ENCODE measurements at places on chromosomes 2 and 18.

DNA sequence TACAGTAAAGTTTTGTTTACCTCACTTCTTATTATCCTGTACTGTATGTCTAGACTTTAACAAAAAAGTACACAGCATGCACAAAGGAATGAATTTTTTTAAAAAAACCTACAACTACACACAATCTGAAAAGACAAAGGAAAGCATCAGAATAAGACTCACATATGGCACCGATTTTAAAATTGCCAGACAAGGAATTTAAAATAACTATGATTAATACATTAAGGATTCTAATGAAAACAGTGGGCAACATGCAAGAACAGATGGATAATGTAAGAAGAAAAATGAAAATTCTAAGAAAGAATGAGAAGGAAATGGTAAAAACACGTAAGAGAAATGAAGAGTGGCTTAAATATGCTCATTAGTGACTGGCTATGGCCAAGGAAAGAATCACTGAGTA is 638.2 kb downstream of the FBXO15 start:
- no peak for DNase-seq

- no peak for DNase-seq
These were observed 151.9 kb upstream of the SKOR2 start for GRCh38 chr18:47403317-47403716.

DNA sequence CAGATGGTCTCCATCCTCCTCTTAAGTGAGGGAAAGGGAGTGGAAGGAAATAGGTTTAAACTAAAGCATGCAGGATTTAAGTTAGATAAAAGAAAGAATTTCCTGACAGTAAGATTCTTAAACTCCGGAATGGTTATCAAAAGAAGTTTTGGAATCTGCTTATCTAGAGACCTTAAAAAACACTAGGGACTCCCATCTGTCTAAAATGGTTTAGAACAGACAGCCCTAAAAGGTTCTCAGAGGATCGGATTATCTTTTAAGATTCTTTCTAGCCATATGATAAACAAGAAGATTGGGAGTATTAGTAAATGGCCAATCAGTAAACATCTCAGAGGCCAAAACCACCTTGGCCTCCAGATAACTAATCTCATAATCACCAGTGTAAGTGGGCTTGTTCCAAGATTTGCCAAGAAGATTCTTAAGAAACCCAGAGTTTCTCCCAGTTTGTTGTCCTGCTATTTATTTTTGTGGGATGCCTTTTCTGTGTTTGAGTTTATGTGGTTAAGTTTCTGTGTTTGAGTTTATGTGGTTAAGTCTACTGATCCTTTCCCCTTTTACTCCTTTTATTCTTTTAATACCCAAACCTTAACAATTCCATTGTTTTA is 314.9 kb upstream of the NRP2 start:
- DNase-seq = no peak

- no peak for DNase-seq
These were observed 323.1 kb downstream of the KCNJ3 start for GRCh38 chr2:155021618-155022017.

- peak; percentile 75 for DNase-seq
These were observed at the start of gene SIX3 for GRCh38 chr2:44941551-44942234. Gene SIX3, plus strand, starts transcription at chr2:44941702. Its CDS starts 403 bp downstream, at chr2:44942105.

DNA sequence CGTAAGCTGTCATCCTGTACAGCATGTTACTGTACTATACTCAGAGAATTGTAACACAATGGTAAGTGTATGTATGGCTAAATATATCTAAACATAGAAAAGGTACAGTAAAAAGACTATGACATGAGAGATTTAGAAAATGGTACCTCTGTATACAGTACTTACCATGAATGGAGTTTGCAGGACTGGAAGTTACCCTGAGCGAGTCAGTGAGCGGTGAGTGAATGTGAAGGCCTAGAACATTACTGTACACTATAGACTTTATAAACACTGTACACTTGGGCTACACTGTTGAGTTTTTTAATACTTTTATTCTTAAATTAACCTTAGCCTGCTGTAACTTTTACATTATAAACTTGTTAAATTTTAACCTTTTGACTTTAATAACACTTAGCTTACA is 1.5 kb downstream of the DDX18 start:
- no peak for DNase-seq

DNA sequence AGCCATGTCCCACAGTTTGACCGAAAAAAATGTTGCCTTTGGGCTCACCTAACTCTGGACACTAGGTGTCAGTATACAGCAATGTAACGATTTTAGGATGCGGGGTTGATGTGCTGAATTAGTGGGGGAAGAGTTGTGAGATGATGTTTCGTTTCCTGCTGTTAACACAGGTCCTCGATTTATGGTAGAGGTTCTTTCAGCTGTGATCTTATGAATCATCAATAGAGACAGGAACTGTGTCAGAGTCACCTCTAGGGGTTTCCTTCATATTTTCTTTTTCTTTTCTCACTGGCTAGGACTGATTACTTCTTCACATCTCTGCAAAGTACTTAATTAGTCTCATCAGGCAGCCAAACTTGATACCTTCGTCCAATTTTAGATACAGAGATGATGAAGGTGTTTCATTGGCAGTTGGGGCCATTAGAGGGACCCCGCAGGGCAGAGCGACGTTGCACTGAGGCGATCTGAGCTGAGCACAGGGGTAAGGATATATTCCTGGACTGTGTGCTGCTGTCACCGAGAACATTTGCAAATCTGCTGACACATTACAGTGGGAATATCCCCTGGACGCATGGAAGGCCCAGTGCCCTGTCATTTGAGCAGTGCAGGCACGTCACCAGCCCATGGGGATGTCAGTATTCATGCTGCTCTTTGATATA is 10.2 kb upstream of the MMADHC start:
- DNase-seq = peak; percentile 83

DNA sequence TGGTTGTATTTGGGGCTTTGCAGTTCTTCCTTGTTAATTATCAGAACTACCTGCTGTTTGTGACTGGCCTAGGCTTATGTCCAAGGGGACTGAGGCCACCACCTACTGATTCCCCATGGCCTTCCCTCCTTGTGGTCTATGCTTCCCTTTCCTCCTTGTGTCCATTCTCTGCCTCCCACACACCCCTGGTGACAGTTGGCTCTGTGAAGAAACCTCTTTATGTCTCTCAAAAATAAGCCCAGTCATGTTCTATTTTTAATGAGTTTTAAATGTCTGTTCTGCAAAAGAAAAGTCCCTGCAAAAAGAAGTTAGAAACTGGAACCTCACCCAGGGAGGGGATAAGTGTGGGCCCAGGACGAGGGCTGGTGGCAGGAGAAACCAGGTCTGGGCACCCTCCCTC is 105.0 kb downstream of the SMC6 start:
- DNase-seq = no peak

- DNase-seq = peak; percentile 53
These were observed 83.9 kb downstream of the PIK3C3 start for GRCh38 chr18:42038936-42039335.

- DNase-seq = no peak
These were observed 44.5 kb downstream of the MYOM1 start for GRCh38 chr18:3175195-3175758.

GRCh38 chr2:102028470-102028869 is 36.7 kb downstream of the IL1R2 start:
- no peak for DNase-seq

DNA sequence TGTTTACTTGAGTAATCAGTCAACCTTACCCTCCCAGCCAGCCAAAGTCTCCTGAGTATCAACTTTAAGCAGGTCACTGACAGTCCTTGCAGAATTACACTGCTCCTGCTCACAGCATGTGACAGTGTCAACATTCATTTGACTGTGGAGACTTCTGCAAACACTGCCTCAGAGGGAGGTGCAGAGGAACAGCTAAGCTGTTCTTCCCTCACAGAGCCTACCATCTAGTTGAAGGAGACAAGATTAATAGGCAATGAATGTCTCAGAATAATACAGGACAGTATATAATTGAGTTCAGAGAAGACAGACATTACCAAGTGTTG is 11.9 kb downstream of the SLC14A2 start:
- no peak for DNase-seq

DNA sequence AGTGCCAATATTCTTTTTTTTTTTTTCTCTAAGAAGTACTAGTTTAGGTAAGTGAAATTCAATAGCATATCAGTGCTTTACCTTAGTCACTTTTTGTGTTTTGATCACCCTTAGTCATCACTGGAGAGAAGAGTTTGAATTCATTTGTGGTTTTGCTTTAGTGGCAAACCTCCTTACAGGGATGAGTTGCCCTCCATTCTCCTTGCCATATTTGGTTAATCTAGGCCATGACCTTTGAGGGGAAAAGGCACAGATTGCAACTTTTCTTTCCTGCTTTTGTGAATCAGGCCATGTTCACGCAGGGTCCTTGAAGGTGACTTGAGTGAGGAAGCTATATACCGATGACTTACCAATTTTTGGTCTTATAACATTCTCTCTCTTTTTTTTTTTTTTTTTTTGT is 34.4 kb downstream of the PLEKHA3 start:
- DNase-seq = no peak

DNA sequence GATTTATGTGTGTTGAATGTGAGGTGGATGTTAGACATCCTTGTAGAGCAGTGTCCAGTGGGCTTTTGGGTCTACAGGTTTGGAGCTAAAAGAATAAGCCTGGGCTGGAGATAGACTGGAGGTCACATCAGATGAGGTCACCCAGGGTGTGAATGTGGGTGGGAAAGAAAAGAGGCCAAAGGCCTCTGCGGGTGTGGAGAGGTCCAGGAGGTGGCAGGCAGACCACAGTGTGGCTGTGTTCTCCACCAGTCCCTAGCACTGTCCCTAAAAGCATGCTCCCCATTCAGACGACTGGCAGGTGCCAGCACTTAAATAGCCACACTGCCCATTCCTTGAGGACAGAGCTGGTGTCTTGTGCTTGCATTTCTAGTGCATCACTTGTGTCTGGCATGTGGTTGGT is 4.1 kb downstream of the ATG4B start:
- DNase-seq = no peak

GRCh38 chr18:22879293-22879692 is 53.8 kb upstream of the RBBP8 start:
- DNase-seq = no peak

GRCh38 chr2:176500901-176501300 is 231.7 kb downstream of the MTX2 start:
- DNase-seq = no peak

- DNase-seq = no peak
These were observed 59.5 kb downstream of the TMEM131 start for GRCh38 chr2:97936199-97936598.

GRCh38 chr2:18501156-18501555 is 59.3 kb downstream of the RDH14 start:
- no peak for DNase-seq

GRCh38 chr2:215357660-215358059 is 45.8 kb downstream of the ATIC start:
- no peak for DNase-seq

GRCh38 chr2:205748639-205749038 is 66.3 kb downstream of the NRP2 start:
- DNase-seq = peak; percentile 85

- DNase-seq = peak; percentile 23
These were observed 19.1 kb upstream of the GCFC2 start for GRCh38 chr2:75729861-75730260.

DNA sequence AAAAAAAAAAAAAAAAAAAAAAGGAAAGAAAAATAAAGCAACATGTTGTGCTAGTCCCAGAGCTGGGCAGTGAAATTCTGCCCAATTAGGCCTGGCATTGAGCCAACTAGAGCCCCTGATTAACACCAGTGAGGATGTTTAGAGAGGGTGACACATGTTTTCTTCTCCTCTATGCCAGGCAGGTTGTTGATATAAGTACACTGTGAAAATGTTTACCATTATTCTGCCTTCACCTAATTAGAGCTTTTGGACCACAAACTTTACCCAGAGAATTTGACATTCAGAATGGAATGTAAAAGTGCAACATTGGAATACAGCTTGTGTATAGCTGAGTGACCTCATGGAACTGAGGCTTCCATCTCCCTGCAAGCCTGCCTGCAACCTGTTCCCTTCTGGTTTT is 95.9 kb upstream of the MSH2 start:
- DNase-seq = no peak

DNA sequence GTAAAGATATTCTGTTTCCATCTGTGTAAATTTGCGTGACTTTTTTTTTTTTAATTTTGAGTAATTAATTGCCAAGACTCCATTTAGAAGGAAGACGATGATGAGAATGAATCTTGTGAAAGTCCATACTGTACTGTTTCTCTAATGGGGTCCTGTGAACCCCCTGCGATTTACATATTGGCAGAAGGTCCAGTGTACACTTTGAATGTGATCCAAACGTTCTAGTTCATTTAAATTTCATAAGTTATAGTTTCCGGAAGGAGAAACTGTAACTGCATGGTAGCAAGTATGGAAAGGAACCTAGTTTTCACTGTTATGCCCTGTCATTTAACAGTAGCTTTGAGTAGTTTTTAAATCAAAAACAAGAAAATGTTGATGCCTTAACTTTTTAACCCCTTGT is 166.7 kb downstream of the FMNL2 start:
- DNase-seq = no peak

GRCh38 chr2:151087377-151087776 is 174.3 kb downstream of the RBM43 start:
- DNase-seq = no peak

DNA sequence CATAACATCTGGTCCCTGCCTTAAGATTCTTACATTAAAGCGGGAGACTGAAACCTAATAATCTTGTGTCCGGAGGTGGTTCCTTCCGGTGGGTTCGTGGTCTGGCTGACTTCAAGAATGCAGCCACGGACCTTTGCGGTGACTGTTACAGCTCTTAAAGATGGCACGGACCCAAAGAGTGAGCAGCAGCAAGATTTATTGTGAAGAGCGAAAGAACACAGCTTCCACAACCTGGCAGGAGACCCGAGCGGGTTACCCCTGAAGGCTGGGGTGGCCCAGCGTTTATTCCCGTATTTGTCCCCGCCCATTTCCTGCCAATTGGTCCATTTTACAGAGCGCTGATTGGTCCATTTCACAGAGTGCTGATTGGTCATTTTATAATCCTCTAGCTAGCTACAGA is 122.3 kb upstream of the SIX2 start:
- no peak for DNase-seq
